GM12878 (cell line): ENCODE measurements at places on chromosomes 6 and 20. TPM values are rescaled to one million over a fixed set of nuclear protein-coding genes. Genes with fewer than 3 reads are reported as not detected.

The PLG gene
- 0.88 and 1.2 TPM in 2 replicates for total RNA-seq

GRCh38 chr6:13473768-13474165, 13.6 kb downstream of the GFOD1 start:
- H3K36me3 ChIP-seq: peaks cover 20% of the 10 kb centered on the region
- DNase-seq: no peak
- peaks cover 43% of the 10 kb centered on the region for H3K4me1 ChIP-seq
- H3K27ac ChIP-seq: no peak overlapping the region

DNA sequence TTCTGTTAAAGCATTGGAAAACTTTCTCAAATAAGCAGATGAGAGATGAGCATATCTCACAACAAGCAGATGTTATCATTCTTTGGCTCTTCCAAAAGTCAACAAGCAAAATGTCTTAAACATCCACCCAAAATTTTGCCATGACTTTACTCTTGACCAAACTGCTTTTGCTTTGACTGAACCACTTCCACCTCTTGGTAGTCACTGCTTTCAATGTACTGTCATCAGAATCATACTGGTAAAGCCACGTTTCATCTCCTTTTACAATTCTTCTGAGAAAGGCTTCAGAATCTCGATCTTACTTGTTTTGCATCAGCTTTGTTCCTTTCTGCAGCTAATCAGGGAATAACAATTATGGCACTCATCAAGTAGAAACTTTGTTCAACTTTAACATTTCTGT, 498.5 kb upstream of the GJE1 start:
- H3K27me3 ChIP-seq: no peaks in the 10 kb centered on the region
- no peak overlapping the region for H3K4me3 ChIP-seq
- H3K27ac ChIP-seq: no peak overlapping the region
- H3K4me1 ChIP-seq: no peaks in the 10 kb centered on the region

GRCh38 chr20:52331655-52332054, 140.1 kb upstream of the ZFP64 start:
- no peaks in the 10 kb centered on the region for H3K36me3 ChIP-seq
- H3K4me3 ChIP-seq: no peak overlapping the region
- H3K27ac ChIP-seq: no peak overlapping the region
- no peak for DNase-seq

DNA sequence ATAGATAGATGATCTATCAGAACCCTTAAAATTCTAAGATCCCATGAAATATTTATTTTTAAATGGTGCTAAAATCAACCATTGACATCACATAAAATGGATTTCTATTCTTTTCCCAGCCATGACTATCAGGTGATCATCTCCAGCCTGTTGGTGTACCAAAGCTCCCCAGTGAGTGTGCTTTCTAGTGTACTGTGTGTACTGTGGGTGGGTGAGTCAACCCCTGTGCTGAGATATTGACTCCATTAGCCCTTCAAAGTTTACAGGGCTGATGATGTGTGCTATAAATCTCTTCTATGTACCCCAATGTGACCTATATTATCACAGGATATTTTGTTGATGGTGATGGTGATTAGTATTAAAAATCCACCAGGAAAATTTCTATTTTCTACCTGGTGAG, 344.6 kb downstream of the MMUT start:
- no peaks in the 10 kb centered on the region for H3K27me3 ChIP-seq
- no peak for DNase-seq
- H3K36me3 ChIP-seq: no peaks in the 10 kb centered on the region

The PBOV1 gene
- not detected in 2 replicates for total RNA-seq

DNA sequence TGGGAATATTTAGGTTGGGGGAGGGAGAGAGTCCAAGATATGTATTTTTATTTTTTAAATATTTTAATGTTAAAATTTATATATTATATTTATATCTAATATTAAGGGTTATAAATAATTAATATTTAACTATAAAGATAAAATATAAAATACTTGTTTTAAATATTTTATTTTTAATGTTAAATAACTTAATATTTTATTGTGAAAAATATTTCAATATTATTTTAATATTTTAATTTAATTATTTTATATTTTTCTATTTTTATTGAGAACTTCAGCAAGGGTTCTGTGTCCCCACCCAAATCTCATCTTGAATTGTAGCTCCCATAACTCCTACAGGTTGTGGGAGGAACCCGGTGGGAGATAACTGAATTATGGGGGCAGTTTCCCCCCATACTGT, 34.0 kb downstream of the PERP start:
- H3K27me3 ChIP-seq: no peaks in the 10 kb centered on the region
- H3K4me1 ChIP-seq: no peaks in the 10 kb centered on the region
- DNase-seq: no peak
- H3K4me3 ChIP-seq: no peak overlapping the region
- no peaks in the 10 kb centered on the region for H3K36me3 ChIP-seq

GRCh38 chr20:22821796-22822195, 213.3 kb upstream of the SSTR4 start:
- no peaks in the 10 kb centered on the region for H3K36me3 ChIP-seq
- no peak for DNase-seq
- H3K27me3 ChIP-seq: no peaks in the 10 kb centered on the region
- H3K4me1 ChIP-seq: no peaks in the 10 kb centered on the region
- H3K4me3 ChIP-seq: no peak overlapping the region
- H3K27ac ChIP-seq: no peak overlapping the region

DNA sequence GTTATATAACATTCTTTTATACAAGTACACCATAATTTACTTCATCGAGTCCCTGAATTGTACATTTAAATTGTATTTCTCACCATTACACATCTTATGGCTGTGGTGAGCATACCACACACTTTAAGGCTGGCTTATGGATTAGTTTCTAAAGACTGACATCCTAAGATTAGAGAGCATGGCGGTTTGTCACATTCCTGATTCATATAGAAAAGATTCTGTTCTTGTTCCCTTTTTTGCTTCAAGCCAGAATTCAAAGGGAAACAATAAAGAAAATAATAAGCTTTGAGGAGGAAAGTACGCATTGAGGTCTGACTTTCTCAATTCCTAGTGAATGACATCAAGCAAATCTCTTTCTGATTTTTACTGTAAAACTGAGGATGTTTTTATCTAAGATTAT, 2.5 kb downstream of the BTN1A1 start:
- no peak overlapping the region for H3K4me3 ChIP-seq
- no peak for DNase-seq
- H3K27me3 ChIP-seq: no peaks in the 10 kb centered on the region; the same call in 1 of the 2 replicates
- no peaks in the 10 kb centered on the region for H3K36me3 ChIP-seq
- H3K4me1 ChIP-seq: peaks cover 11% of the 10 kb centered on the region; the same call in 1 of the 2 replicates

DNA sequence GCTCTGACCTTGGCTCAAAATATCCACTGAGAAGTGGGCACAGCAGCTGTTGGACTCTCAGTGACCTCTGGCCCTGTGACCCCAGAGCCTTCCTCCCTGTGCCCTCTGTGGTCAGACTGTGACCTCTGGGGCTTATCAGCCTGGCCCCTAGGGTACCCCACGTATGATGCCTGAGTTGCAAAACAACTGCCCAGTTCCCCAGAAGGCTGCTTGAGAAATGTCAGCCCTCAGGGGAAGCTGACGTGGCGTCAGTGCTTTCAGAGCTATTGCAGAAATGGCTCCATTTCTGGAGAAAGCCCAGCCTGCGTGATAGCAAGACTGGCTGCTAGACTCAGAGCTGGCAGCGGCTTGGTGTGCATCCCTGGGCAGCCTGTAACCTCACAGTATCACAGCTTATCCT, 31.5 kb upstream of the TGM2 start:
- H3K4me1 ChIP-seq: no peaks in the 10 kb centered on the region; the same call in 1 of the 2 replicates
- H3K36me3 ChIP-seq: no peaks in the 10 kb centered on the region
- no peak for DNase-seq
- no peaks in the 10 kb centered on the region; the same call in none of the 2 replicates for H3K27me3 ChIP-seq

GRCh38 chr6:111162504-111162903, 75.2 kb downstream of the SLC16A10 start:
- no peaks in the 10 kb centered on the region for H3K36me3 ChIP-seq
- H3K27me3 ChIP-seq: no peaks in the 10 kb centered on the region
- no peak overlapping the region for H3K27ac ChIP-seq
- no peak for DNase-seq

- no peak for DNase-seq
- H3K4me3 ChIP-seq: no peak overlapping the region
- no peaks in the 10 kb centered on the region for H3K27me3 ChIP-seq
- no peak overlapping the region for H3K27ac ChIP-seq
- no peaks in the 10 kb centered on the region for H3K4me1 ChIP-seq
- H3K36me3 ChIP-seq: no peaks in the 10 kb centered on the region
These were observed 59.8 kb upstream of the CARMIL1 start for GRCh38 chr6:25219216-25219916.

GRCh38 chr6:28980137-28980851, 24.8 kb downstream of the ZNF311 start:
- no peak for DNase-seq
- peak overlapping the region; percentile 77 for H3K4me3 ChIP-seq
- H3K36me3 ChIP-seq: no peaks in the 10 kb centered on the region
- no peaks in the 10 kb centered on the region for H3K27me3 ChIP-seq

GRCh38 chr6:168294901-168295300, 24.7 kb downstream of the DACT2 start:
- no peak for DNase-seq
- no peaks in the 10 kb centered on the region for H3K4me1 ChIP-seq
- H3K36me3 ChIP-seq: no peaks in the 10 kb centered on the region
- H3K27me3 ChIP-seq: no peaks in the 10 kb centered on the region
- no peak overlapping the region for H3K27ac ChIP-seq
- no peak overlapping the region for H3K4me3 ChIP-seq

GRCh38 chr20:59050437-59050836, 7.9 kb upstream of the PRELID3B start:
- no peak overlapping the region for H3K27ac ChIP-seq
- DNase-seq: no peak
- no peaks in the 10 kb centered on the region for H3K36me3 ChIP-seq
- H3K27me3 ChIP-seq: peaks cover 8% of the 10 kb centered on the region; the same call in 1 of the 2 replicates

The LHFPL5 gene
- not detected in 2 replicates for total RNA-seq

DNA sequence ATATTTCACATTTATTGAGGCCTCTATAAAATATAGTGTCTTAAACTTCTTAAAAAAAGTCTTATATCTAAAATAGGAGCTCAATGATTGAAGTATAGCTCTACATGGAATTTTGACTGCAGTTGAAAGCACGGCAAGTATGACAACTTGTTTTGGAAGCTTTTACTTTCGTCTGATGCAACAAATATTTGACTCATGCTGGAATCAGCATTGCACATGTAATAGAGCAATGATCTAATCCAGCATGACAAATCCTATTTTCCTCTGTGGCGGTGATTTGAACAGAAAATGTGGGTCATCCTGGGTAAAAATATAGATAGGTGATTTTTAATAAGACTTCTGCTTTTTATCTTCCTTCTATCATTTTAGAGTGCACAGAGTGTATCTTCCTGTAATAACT, 111.6 kb downstream of the TINAG start:
- H3K27me3 ChIP-seq: no peaks in the 10 kb centered on the region
- H3K27ac ChIP-seq: no peak overlapping the region
- no peaks in the 10 kb centered on the region for H3K36me3 ChIP-seq
- H3K4me1 ChIP-seq: no peaks in the 10 kb centered on the region
- H3K4me3 ChIP-seq: no peak overlapping the region
- no peak for DNase-seq

The PFDN6 gene
- 87.8 and 91.8 TPM in 2 replicates for total RNA-seq

- H3K4me1 ChIP-seq: no peaks in the 10 kb centered on the region
- no peak overlapping the region for H3K27ac ChIP-seq
- DNase-seq: no peak
- H3K36me3 ChIP-seq: no peaks in the 10 kb centered on the region
- no peaks in the 10 kb centered on the region for H3K27me3 ChIP-seq
These were observed 14.7 kb downstream of the KLHL32 start for GRCh38 chr6:96939007-96939805.

GRCh38 chr6:28656715-28657114, 131.0 kb downstream of the GPX5 start:
- H3K4me3 ChIP-seq: no peak overlapping the region
- no peak for DNase-seq
- no peaks in the 10 kb centered on the region for H3K36me3 ChIP-seq
- no peaks in the 10 kb centered on the region for H3K4me1 ChIP-seq
- 0 out of 2 replicates have a peak, but pooled peaks cover 5% of the 10 kb centered on the region for H3K27me3 ChIP-seq

DNA sequence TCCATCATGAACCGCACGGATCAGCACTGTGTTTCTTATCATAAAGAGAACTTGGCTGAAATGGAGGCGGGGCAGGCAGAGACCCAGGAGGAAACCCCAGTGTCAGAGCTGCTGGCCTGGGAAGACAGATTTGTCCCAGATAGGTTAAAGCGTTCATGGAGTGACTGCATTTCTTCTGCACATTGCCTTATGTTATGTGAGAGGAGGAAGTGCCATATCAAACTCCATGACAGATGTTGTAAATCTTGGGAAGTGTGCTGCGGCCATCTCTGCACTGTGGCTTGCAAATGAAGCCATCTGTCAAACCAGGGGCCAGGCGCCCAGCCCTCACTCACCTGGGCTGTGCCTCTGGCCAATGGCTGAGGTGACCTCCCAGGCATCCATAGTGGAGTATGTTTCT, 163.0 kb downstream of the SLC24A3 start:
- no peak for DNase-seq
- H3K36me3 ChIP-seq: no peaks in the 10 kb centered on the region
- no peaks in the 10 kb centered on the region for H3K27me3 ChIP-seq
- H3K27ac ChIP-seq: no peak overlapping the region

The OPN5 gene
- not detected in 2 replicates for total RNA-seq

DNA sequence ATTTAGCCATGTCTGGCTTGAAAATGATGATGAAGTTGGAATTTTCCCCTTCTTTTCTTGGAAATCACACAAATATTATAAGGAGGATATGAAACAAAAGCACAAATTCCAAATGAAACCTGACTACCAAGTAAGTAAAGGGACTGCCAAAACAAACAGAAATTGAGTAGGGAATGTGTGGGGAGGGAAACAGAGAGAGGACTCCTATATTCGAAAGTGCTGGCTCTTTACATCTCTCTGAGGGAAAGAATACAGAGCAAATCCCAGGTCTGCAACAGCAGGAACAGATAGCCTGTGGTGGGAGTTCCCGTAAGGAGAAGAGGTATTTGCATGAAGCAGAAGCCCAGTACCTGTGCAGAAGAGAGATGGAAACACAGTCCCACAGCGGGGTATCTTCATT, 583.7 kb downstream of the EPM2A start:
- H3K27me3 ChIP-seq: no peaks in the 10 kb centered on the region
- no peak overlapping the region for H3K27ac ChIP-seq
- no peak for DNase-seq
- no peak overlapping the region for H3K4me3 ChIP-seq
- no peaks in the 10 kb centered on the region for H3K36me3 ChIP-seq

The CYP39A1 gene
- not detected in 2 replicates for total RNA-seq

DNA sequence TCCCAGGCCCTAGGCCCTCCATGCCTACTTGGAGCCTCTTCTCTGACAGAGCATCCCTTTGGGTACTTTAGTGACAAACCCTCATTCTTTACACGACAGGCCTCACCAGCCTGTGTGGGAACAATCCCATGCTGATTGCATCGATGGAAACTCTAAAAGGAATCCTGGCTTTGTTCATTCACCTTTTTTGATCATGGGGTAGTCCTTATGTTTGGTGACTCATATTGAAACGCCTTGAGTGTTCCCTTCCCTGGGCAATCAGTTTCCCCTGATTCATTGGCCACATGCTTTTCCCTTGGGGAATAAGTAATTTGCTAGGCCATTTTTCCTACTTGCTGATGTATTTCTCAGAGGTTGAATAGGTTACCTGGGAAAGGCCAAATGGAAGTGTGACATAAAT, 14.7 kb upstream of the TNFAIP3 start:
- H3K4me3 ChIP-seq: no peak overlapping the region
- H3K4me1 ChIP-seq: peaks cover 18% of the 10 kb centered on the region; the same call in 1 of the 2 replicates
- no peaks in the 10 kb centered on the region for H3K36me3 ChIP-seq
